ENCODE measurements at places on chromosomes 13 and 19.
A peak's percentile ranks its signal among the peaks of the same experiment; 100 is the strongest.

GRCh38 chr19:42228641-42229040 is 8.5 kb downstream of the ZNF526 start:
- no peak for DNase-seq

- no peak for DNase-seq
Observed at GRCh38 chr13:26022538-26023292, 29.1 kb downstream of the SHISA2 start.

GRCh38 chr13:37202264-37202663 is 96.8 kb upstream of the CSNK1A1L start:
- DNase-seq, result no peak

DNA sequence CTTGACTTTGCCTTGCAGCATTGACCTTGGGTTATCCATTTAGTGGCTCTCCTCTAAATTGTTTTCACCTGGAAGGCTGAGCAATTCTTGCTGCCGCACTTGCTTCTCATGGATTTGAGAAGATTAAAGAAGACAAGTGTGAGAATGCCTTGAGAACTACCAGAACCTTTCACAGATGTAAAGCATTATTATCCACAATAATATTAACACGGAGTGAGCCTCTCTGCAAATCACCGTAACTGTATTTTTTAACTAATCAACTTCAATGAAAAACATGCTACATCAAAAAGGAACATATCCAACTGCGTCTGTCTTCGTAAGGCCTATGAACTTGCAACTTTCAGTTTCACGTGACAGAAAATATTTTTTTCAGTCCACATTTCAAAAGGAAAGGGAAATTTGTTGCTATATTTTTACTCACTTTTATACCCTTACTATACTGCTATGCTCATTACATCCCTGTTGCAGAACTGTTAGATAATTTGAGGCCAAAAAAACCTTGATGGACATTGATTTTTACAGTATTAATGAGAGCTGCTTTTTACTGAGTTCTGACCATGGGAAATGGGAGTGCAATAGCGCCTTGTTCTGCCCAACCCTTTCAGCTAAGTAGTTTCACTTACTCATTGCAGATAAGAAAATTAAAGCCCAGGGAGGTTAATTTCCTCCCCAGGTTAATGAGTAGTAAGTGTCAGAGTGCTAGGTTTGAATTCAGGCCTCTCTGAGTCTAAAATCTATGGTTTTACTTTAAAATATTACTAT is 93.8 kb upstream of the RAP2A start:
- no peak for DNase-seq

DNA sequence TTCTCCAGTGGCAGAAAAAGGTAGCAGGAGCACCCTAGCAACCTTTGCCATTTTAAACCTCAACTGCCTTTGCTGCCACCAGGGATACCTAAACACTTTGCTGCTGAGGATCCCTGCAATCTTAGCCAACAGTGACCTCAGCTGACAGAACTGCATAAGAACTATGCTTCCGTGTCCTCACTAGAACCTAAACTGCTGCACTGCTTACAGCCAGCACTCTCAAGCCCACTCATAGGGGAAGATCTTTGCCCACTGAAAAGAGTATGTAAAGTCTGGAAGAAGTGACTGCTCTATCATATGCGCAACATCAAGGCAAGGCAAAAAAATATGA is 270.0 kb upstream of the PCDH20 start:
- no peak for DNase-seq

DNA sequence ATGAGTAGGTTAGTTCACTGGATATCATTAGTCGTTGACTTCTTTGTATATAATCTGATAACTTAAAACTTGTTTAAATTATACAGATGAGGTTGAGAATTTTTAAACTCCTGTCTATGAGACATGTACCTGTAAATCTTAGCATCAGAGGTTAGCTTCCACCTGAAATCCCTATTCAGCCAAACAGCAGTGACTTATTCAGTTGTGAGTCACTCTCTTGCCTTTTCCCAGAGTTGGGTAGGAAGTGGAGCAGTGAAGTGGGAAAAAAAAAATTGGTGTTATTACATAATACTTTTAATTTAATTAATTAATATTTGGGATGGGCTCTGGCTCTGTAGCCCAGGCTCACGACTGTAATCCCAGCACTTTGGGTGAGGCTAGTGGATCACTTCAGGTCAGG is 32.9 kb downstream of the ZNF701 start:
- DNase-seq, result no peak

DNA sequence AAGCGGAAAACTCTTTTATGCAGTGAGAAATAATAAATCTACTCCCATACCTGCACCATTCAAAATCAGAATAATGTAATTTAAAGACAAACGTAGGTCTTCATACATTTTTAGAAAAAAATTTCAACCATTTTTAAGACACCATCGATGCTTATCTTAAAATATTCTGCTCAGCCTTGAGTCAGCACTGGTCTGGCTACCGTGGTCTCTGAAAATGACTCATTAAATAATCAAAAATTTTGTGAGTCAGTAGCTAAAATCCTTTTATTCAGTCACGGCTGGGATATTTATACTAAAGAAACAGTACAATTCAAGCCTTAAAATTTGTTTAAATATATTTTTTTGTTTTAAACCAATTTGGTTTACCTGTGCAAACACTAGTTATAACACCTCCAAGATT is 2862.8 kb upstream of the PCDH20 start:
- no peak for DNase-seq

DNA sequence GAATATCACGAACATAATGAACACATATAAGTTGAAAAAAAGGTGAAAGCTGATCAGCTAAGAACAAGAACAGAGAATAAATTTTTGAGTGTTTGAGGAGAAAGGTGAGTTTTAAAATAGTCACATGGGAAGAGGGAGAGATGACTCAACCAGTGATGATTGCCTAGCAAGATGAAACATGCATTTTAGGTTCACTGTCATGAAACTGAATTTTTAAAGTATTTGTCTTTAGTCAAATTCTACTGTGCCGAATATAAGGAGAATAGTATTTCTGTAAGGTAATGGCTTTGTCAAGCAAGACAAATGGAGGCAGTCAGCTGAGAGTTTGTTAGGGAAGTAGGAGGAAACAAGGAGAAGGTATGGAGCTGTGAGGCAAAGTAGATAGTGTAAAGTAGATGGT is 2557.4 kb downstream of the PCDH9 start:
- DNase-seq, result no peak

GRCh38 chr13:41554180-41554579 is 96.8 kb downstream of the RGCC start:
- DNase-seq, result no peak

DNA sequence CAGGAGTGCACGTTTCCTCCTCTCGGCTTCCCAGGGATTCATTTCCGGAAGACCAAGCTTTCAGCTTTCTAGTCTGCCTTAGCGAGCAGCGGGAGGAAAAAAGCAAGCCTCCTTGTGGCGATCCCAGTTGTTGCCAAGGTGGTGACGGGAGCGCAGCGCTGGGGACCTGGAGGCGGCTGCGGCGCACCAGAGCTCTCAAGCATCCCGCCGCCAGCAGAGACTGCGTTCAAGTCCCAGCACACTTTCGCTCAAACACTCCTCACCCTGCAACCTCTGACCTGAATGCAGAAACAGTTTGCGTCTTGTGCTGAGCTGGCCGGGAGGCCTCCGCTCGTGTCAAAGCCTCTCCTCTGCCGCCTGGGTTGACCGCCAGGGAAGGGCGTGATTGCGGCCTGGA is 4.9 kb downstream of the GSX1 start:
- DNase-seq, result no peak

GRCh38 chr19:17831419-17831888 is 10.1 kb upstream of the INSL3 start:
- no peak for DNase-seq

GRCh38 chr19:11652492-11652891 is 55.2 kb downstream of the ZNF627 start:
- no peak for DNase-seq

- no peak for DNase-seq
Observed at GRCh38 chr19:27746691-27747380, 1466.1 kb downstream of the UQCRFS1 start.

GRCh38 chr19:51799034-51799773 is 4.2 kb downstream of the FPR3 start:
- no peak for DNase-seq

GRCh38 chr19:51317376-51317775 is 5.9 kb downstream of the IGLON5 start:
- no peak for DNase-seq

DNA sequence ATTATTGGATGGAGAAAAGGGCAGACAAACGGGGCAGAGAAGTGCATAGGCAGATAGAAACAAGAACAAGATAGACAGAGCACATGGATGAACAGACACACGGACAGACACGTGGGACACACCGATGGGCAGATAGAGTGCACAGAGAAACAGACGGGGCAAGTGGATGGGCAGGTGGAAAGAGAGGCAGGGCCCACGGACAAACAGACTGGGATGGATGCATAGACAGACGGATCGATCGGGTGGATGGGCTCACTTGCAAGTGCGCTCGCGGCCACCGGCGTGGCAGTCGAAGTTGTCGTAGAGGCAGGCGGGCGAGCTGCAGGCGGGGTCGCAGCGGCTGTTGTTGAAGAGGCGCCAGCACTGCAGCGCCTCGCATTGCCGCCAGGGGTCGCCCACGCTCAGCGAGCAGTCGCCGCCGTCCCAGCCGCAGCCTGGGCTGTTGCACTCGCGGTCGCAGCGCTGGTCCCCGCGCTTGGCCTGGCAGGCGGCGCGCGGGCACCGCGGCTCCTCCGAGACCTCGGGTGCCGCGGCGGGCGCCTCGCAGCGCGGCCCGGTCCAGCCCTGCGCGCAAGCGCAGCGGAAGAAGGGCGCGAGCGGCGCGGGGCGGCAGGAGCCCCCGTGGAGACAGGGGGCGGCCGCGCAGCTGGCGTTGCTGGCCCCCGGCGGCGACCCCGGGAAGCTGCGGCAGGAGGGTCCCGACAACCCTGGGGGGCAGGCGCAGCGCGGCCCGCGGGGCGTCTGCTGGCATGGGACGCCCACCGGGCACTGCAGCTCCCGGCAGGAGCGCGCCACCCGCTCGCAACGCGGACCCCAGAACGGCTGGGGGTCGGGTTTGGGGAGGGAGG is 23.3 kb downstream of the NOTCH3 start:
- peak; percentile 80 for DNase-seq

DNA sequence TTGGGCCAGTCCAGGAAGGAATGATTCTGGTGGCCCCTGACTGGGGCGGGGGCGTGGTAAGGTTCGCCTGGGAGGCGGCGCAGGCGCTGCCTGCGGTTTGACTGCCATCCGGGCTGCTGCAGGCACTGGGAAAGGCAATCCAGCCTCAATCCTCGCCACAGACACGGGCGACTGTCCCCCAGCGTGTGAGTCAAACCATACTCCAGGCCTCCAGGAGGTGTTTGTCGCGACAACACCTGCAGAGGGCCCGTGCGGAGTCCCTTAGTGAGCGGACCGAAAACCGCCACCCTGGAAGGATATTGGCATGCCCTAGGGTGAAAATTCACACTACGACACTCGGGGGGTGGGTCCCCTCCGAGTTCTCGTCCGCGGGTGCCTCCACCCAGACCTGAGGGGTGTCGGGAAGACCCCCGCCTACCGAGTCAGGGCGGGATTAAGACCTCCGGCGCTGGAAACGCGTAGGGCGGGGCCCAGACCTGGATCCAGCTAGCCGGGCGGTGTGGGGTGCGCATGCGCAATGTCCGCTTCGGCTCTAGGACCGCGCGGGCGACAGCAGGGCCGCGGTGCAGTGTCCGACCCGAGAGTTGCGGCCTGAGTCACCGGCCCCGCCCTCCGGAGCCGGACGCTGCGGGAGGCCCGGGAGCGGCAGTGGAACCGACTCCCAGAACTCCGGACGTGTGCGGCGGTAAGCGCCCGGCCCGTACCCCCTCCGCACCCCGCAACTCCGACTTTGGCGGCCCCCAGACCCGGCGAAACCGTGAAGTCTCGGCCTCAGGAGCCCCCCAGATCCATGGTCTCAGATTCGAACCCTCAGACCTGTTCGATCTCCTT is at the start of gene CAPNS1:
TSS of gene CAPNS1 (plus strand) at position 594 of the 831 bp plus-strand sequence. CDS start 946 bp downstream, outside the sequence.
- DNase-seq, result peak; percentile 91

DNA sequence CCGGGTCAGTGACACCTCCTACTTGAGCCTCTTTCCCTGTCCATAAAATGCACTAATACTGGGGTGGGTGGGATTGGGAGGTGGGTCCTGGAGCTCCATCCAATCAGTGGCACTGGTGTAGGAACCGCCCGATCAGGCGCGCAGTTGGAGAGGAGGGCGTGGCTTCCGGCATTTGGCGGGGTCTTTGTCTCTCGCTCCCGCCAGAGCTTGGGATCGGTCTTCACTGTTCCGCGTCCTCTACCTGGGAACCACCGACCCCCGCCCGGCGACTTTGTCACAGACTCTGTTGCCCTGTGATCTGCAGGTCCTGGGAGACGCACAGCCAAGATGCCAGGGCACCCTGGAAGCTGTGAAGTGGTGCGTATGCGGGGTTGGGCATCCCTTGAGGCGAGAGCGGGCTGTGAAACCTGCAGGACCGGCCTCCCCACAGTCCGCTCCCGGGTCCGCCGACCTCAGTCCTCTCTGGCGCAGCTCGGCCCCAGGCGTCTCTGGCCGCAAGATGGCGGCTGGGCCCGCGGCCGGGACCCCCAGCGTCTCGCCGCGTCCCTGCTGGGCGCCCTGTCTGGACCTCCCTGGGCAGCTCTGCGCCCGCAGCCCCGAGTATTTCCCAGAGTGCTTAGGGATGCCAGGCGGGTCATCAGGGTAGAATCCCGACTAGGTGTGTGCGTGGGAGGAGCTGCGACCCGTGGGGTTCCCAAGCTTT is 41.6 kb upstream of the ZNF730 start:
- DNase-seq, result no peak

DNA sequence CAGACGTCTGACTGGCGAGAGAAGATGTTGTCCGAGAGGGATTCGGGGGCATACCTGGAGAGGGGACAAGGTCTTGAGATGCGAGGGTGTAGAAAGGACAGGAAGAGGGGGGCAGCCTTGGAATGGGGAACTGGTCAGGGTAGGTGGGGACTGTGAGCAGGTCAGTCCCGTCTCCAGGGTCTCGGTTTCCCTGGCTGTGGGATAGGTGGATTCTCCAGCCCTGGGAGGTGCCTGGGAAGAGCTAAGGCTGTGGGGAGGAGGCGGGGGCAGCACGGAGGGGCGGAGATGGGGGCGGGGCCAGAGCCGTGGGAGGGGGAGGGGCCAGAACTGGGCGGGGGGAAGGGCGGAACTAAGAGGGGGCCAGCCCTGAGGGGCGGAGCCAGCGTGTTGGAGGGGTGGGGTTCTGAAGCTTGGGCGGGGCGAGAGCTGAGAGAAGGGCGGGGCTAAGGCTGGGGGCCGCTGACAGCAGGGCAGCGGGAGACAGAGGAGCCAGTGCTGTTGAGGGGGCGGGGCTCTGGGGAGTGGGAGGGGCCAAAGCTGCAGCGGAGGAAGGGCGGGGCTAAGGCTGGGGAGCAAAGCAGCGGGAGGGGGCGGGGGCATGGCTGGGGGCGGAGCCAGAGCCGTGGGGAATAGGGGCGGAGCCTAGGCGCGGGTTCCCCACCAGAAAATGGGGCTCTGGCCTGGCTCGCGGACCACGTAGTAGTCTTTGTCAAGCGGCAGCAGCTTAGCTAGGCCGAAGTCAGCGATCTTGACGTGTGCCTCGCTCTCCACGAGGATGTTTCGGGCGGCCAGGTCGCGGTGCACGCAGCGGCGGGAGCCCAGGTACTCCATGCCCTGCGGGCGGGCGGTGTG is 9.5 kb upstream of the INSL3 start:
- no peak for DNase-seq

- no peak for DNase-seq
Observed at GRCh38 chr19:48868114-48868886, at the start of gene PLEKHA4. Gene PLEKHA4 (minus strand): TSS chr19:48868617. CDS start chr19:48867620, 997 bp downstream.
